Esophagus squamous epithelium (tissue), 5 donors: ENCODE measurements at places on chromosomes 11 and 22. TPM values are rescaled to one million over a fixed set of nuclear protein-coding genes. Genes with fewer than 3 reads are reported as not detected.

The JRKL gene
- 4.7 TPM for total RNA-seq

The RNF26 gene
- total RNA-seq: 13.3 TPM

The OMP gene
- not detected for total RNA-seq

DNA sequence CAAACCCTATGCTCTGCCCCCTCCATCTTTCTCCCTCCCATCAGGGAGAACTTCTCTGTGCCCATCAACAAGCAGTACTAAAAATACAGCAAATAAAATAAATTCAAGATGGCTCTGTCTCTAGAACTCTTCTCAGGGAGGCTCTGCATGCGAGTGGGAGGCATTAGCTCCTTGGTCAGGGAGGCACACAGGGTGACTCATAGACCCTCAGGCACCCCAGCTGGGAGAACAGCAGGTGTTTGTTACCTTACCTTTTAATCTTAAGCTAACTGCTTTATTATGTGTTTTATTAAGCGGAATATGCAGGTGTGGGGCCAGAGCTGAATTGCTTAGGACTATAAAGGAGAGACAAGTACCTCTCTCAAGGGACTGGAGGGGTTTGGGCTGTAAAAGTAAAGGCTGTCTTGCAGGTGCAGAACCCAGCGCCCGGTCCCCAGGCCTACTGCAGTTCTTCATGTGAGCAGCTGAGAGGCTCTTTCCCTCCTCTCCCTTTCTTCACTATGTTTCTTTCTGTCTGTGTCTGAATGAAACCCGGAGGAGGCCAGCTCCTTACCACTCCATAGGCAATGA, 20.8 kb downstream of the CSNK2A3 start:
- DNase-seq: no peak

- DNase-seq: no peak
Observed at GRCh38 chr11:114892381-114893197, 214.3 kb downstream of the NXPE2 start.

DNA sequence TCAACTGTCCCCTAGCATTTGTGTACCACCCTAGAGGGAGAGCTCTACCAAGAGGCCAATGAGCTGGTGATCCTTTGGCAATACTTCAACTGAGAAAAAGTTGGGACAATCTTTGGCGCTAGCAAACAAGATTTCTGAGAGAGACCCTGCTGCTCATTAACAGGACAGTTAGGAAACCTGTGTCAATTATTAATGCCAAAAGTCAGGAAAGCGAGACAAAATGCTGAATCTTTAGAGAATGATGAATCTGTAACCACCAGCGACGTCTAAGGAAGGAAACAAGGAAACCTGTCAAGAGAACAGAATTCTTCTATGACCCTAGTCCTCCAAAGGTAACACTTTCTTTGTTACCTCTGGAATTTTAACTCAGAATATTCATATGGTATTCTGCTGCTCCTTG, 19.9 kb downstream of the LARGE2 start:
- DNase-seq: no peak

DNA sequence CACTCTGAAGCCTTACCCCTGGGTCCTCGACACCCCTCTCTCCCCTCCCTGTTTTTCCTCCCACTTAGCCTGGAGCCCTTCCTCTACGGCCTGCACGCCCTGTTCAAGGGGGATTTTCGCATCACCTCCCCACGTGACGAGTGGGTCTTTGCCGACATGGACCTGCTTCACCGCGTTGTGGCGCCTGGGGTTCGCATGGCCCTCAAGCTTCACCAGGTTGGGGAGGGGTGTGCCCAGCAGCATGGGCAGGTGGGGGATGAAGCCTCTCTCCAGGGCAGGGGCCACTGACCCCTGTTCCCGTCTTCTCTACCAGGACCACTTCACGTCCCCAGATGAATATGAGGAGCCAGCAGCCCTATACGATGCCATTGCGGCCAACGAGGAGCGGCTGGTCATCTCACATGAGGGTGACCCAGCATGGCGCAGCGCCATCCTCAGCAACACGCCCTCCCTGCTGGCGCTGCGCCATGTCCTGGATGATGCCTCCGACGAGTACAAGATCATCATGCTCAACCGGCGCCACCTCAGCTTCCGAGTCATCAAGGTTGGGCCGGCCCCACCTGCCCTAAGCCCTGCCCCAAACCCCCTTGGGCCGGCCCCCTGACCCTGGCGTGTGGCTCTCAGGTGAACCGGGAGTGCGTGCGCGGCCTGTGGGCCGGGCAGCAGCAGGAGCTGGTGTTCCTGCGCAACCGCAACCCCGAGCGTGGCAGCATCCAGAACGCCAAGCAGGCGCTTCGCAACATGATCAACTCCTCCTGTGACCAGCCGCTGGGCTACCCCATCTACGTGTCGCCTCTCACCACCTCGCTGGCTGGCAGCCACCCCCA, 2.8 kb upstream of the SIPA1 start:
- no peak for DNase-seq

- DNase-seq: no peak
Observed at GRCh38 chr11:63042596-63042995, 27.0 kb upstream of the SLC22A8 start.

DNA sequence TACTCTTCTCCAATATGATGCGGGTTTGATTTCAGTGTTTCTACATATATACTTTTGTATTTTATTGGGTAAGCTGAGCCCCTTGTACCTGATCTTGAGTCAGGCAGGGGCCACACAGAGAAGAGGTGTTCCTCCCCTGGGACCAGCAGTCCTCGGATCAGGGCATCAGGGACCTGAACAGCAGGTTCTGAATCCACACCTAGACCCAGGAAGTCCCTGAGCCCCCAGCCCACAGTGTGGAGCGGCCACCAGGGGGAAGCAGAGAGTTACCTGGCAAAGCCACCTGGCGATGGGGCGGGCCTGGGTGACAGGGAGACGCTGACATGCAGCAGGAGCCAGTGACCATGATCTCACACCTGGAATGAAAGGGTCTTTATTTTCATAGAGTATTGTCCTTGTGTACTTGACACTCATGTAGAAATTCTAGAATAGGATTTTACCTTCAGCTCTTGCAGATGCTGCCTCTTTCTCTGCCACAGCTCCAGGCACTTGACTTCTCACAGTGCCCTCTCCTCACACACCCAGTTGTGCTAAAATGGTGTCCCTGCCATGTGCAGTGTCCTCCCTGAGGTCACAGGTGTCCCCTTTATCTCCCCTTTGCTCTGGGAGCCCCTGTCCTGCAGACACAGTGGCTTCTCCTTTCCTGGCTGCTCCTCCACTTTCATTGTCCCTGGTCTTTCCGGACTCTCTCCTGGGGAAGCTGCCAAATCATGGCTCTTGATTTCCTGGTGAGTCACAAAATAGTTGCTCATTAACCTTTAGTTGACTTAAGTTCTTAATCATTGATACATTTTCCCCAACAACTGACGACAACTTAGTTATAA, 48.5 kb downstream of the GGTLC2 start:
- DNase-seq: no peak
